ENCODE measurements at places on chromosomes 2 and 18.

GRCh38 chr2:108579623-108580022 lies 45.4 kb downstream of the LIMS1 start:
- DNase-seq: no peak

- DNase-seq: no peak
Measured at GRCh38 chr2:27502142-27502541, 5.5 kb downstream of the GCKR start.

DNA sequence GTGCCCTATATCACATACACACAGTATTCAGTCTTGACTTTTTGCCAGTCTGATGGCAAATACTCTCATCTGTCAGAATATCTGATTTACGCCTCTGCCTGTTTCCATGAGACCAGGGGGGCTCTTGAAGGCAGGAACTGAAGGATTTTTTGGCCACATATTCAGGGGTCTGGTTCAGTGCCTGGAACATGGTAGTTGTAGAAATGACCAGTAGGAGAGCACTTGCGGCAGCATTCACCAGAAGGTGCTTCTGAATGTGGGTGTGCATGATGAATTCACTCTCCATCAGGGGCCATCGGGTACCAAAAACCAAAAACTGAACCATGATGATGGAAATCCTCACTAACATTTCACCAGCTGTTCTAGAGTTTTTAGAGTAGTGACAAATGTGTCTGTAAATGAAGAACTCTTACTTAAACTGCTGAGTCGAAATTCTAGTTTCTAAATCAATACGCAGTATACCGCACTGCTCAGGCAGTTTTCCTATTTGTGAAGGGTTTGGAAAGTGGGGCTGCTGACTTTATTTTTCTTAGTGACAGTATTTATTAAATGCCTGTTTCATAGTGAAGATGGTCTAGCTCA lies 54.6 kb downstream of the MERTK start:
- DNase-seq: no peak

- DNase-seq: no peak
Measured at GRCh38 chr2:81505586-81505985, 1201.0 kb upstream of the LRRTM1 start.

DNA sequence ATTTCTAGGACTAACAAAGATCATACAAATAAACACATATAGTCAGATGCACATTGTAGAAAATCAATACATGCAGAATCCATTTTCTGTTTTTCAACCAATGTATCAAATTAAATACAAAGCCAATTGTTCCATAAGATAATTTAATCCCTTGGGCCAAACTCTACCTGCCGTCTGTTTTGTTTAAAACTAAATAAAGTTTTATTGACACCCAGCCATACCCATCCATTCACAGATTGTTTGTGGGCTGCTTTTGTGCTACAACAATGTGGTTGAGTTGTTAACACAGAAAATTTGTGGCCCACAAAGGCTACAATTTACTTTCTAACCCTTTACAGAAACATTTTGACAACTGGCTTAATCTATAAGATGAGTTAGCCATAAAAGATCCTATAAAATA lies 484.0 kb upstream of the ID2 start:
- no peak for DNase-seq

DNA sequence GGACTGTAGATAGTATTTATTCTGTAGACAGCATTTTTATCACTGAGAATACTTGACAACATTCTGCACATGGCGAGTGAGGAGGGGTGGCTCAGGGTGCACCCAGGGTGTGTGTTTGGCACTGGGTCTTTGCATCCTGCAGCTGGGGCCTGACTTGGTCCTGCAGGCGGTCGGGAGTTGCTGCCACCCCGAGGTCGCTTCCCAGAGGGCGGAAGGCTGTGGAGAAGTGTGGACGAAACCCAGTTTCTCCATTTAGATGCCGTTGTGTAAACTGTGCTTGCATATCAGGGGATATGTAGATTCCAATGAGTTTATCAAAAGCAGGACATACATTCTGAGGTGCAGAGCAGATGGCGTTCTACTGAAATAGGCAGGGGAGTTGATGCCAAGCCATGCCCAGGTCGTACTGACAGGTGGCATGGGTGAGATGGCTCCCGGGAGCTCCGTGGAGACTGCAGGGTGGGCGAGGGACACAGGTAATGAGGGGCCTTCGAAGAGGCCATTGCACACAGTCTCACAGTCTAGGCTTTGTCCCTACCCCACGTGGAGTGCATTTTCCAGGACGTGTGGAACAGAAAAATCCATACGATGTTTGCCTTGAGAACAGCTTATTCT lies 74.5 kb downstream of the RTP5 start:
- no peak for DNase-seq

- DNase-seq: no peak
Measured at GRCh38 chr2:148926291-148926961, 51.4 kb downstream of the KIF5C start.

- no peak for DNase-seq
Measured at GRCh38 chr2:43197588-43197896, 28.9 kb downstream of the ZFP36L2 start.

DNA sequence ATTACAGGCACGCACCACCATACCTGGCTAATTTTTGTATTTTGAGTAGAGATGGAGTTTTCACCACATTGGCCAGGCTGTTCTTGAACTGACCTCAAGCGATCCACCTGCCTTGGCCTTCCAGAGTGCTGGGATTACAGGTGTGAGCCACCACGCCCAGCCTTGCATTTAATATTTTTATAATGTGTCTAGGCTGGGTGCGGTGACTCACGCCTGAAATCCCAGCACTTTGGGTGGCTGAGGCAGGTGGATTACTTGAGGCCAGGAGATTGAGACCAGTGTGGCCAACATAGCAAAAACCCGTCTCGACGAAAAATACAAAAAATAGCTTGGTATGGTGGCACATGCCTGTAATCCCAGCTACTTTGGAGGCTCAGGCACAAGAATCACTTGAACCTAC lies 3.2 kb downstream of the RPL37A start:
- DNase-seq: no peak

DNA sequence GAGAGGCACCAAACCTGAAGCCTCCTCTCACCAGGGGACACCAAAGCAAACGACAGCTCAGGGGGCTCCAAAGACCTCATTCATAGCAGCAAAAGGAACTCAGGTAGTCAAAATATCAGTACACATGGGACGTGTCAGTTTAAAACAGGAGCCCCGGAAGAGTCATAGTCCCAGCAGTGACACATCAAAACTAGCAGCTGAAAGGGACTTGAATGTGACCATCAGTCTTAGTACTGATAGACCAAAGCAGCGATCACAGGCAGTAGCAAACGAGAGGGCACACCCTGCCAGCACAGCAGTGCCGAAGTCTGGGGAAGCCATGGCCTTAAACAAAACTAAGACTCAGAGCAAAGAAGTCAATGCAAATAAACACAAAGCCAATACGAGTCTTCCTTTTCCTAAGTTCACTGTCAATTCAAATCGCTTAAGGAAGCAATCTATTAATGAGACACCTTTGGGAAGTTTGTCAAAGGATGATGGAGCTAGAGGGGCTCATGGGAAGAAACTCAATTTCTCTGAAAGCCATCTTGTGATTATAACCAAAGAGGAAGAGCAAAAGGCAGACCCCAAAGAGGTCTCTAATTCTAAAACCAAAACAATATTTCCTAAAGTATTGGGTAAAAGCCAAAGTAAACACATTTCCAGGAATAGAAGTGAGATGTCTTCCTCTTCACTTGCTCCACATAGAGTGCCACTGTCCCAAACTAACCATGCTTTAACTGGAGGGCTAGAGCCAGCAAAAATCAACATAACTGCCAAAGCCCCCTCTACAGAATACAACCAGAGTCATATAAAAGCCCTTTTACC lies 1.2 kb downstream of the GALNT5 start:
- DNase-seq: no peak

DNA sequence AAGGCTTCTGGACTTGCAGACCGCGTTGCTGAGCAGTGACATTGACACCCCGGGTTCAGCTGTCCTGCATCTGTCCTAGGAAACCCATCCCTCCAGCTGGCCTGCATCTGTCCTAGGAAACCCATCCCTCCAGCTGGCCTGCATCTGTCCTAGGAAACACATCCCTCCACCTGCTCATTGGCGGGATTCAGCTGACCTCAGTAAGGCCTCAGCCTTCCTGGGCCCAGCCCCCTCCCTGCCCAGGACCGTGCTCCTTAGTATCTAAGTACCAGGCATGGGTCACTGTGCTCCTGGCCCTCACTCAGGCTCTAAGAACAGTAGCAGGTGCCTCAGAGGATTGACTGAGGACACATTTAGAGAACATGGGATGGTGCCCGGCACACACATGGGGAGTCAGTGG lies 1.2 kb downstream of the MLPH start:
- no peak for DNase-seq

DNA sequence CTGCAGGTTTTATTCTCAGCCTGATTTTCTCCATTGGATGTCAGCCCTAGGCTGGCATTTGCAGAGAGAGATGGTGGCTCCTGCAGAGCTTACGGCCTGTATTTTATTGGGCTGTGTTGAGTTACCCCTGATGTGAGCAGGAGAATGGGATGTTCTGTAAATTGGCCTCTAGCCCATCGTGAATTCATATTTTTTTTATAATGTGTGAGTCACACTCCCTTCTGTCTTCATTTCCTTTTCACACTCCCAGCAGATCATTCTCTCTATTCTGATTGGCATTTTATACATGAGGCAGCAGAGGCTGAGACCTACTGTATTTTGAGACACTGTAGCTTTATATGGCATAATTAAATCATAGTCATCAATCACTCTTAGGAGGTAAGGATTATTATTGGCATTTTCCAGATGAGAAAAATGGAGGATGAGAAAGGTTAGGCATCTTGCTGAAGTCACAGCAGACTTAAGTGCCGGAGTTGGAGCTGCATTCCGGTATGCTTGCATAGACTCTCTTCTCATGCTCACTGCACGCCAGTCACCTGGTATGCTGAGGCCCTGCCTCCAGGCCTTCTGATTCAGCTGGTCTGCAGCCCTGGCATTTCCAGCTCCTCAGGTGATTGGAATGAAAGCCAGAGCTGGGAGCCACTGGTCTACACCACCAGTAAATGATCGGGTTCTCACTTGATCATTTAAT lies 142.4 kb downstream of the NEDD4L start:
- DNase-seq: peak; percentile 78

- no peak for DNase-seq
Measured at GRCh38 chr2:187509667-187510417, 44.4 kb downstream of the TFPI start.

GRCh38 chr2:66522611-66523376 lies 87.9 kb downstream of the MEIS1 start:
- no peak for DNase-seq

DNA sequence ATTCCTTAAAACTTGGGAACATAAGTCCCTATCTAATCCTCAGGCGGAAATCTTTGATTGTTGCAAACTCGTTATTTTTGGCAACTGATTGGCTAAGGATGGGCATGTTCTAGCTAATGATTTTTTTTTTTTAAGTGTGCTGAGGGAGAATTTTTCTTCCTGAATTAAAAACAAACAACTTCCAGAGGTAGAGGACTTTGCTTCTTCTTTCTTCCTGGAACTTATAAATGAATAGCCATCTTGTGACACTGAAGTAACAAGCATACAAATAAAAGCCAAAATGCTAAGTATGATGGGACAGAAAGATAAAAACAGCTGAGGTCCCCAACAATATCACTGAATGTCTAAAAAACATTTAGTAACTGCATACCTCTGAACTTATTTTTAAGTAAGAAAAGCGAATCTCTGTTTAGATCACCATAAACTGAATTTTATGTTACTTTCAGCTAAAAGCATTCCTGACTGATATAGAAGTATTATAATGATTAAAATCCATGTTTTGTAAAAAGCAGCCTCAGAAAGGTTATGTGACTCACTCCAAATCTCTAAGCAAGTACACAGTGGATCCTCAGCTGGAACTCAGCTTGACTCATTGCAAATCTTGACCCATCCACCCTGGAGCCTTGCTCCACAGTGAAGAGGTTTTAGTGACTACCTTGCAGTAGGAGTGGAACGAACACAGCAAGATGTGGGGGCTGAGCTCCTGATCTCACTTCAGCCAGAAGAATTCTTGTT lies 344.4 kb downstream of the CLIP4 start:
- no peak for DNase-seq

GRCh38 chr2:164843346-164843911 lies 1.8 kb upstream of the COBLL1 start:
- no peak for DNase-seq

GRCh38 chr2:46171411-46171953 lies 125.7 kb upstream of the EPAS1 start:
- peak; percentile 31 for DNase-seq

DNA sequence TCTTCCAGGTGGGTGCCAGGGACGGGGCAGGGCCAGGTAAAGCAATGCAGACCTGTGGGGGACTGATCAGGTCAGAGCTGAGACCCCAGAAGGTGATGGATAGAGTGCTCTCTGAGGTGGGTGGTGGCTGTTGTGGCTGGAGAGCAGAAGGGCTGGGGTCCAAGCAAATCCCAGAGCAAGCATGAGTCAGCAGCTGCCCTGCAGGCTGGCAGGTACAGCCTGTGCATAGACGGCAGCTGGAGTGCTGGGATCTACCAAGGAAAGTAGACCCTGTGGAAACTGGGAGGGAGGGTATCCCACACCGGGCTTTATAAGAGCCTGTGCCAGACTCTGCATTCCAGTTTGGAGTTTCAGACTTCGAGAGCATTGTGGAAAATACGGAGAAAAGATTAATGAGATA lies 663 bp downstream of the TRIM54 start:
- DNase-seq: no peak

GRCh38 chr18:53148123-53148522 lies 808.1 kb downstream of the DCC start:
- peak; percentile 91 for DNase-seq

DNA sequence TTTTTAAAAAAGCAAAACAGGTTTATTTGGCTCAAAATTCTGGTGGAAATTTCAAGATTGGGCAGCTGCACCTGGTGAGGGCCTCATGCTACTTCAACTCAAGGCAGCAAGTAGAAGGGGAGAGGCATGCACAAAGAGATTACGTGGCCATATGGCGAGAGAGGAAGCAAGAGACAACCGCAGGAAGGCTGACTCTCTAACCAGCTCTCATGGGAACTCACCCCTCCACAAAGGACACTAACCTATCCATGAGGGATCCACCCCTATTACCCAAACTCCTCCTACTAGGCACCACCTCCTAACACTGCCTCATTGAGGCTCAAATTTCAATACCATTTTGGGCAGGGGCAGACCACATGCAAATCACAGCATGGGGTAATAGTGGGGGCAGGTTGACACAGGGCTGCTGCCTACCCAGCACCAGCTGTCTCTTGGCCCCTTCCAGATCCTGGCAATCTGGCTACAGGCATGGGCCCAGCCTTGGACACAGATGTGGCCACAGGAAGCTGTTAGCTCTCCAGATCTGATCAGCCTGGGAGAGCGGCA lies 2.0 kb upstream of the CAPN10 start:
- DNase-seq: peak; percentile 87

DNA sequence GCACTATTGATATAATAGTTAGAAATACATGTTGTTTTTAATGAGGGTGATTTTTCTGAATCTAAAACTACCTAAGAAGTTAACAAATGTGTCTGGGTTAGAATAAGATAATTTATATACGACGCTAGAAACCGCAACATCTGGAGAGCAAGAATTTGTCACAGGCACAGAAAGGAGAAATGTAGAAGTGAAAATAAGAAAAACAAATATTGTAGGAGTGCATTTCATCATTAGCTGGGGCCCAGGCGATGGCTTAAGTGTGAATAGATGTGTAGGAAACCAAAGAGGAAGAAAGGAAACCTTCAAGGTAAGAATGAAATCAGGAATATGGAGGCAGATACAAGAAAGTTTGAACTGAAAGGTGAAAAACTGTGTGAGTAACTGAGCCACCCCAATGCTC lies 90.3 kb downstream of the LRP2 start:
- no peak for DNase-seq
